NCI-H1930 (cell line): ENCODE measurements at places on chromosomes 3 and 15.

DNA sequence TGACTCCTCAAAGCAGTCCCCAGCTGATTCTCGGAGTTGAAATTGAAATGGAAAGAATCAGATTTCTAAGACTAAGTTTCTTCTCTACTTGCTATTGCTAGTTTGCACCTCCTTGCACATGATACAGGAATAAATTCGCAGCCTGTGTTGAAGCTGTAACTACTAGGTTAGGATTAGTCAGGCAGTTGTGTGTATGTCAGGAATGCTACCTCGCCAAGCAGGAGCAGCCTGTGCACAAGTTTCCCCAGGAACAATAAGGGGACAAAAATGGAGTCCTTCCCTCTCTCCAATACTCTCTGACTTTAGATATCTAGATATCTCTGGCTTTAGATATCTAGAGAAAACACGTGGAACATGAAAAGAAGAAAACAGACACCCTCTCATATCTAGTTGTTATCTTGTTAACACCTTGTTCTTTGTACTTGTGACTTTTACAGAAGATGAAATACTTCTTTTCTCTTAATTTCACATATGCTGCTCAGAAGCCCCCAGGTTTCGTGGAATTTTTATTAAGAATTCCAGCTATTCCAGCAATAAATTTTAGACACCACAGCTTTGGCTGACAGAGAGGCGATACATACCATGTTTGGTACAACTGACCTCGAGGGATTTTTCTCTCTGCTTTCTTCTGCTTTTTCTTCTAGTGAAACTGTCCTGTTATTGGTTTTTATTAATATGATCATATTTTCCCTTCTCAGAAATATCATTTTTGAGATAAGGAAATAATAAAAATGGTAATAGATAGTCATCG lies 56.1 kb upstream of the CMSS1 start:
- no peak for DNase-seq

- no peak for DNase-seq
Measured at GRCh38 chr3:128783774-128784173, 57.8 kb downstream of the RAB7A start.

- DNase-seq: no peak
Measured at GRCh38 chr3:10443272-10444109, 61.9 kb downstream of the ATP2B2 start.

GRCh38 chr3:135895106-135895733 lies 70.3 kb upstream of the PPP2R3A start:
- DNase-seq: peak; percentile 74

GRCh38 chr15:75823860-75824613 lies 19.2 kb upstream of the UBE2Q2 start:
- DNase-seq: no peak

GRCh38 chr3:128060473-128061381 lies 8.5 kb downstream of the SEC61A1 start:
- no peak for DNase-seq

DNA sequence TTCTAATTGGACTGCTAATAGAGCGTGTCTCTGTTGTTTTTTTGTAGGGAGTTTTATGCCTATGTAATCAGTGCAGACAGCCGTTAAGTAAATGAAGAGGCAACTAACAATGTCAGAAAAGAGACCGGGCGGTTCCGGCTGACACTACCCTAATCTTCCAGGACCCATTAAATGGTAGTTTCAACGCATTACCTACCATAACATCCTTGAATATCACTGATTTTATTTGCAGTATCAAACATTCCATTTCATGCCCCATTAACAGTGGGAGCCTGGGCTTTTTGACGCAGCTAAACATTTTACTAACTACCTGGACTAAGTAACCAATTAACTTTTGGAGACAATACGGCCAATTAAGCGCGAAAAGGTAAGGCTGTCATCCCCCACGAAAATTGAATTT lies 832.9 kb upstream of the NR2F2 start:
- no peak for DNase-seq

- DNase-seq: no peak
Measured at GRCh38 chr3:30193625-30194044, 412.8 kb upstream of the TGFBR2 start.

- no peak for DNase-seq
Measured at GRCh38 chr3:3154879-3155610, 24.4 kb downstream of the CRBN start.

- DNase-seq: no peak
Measured at GRCh38 chr3:35643495-35643894, 4.2 kb downstream of the ARPP21 start.

GRCh38 chr15:44194323-44195150 lies 534 bp downstream of the FRMD5 start:
- DNase-seq: no peak

DNA sequence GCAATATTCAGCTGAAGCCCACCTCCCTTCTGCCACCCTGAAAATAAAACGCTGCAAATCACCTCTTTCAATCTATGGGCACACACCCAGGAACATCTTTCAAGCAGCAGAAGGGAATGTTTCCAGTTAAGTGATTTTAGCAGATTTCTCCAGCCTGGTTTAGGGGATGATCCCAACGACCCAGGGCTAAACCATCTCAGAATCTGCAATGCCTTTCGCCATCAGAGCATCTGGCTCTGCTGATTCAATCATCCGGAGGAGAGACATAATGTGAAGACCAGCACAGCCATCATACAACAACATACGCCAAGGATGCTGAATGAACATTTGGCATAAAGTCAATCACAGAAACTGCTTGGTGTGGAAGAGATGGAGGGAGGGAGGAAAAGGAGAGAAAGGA lies 15.5 kb upstream of the LRRN1 start:
- DNase-seq: no peak

- DNase-seq: no peak
Measured at GRCh38 chr3:53773611-53774368, 72.4 kb downstream of the CHDH start.

GRCh38 chr3:168531116-168531515 lies 435.4 kb upstream of the GOLIM4 start:
- DNase-seq: no peak

GRCh38 chr3:33954956-33955355 lies 156.5 kb downstream of the PDCD6IP start:
- DNase-seq: no peak

- DNase-seq: no peak
Measured at GRCh38 chr3:30455840-30456239, 150.6 kb upstream of the TGFBR2 start.

DNA sequence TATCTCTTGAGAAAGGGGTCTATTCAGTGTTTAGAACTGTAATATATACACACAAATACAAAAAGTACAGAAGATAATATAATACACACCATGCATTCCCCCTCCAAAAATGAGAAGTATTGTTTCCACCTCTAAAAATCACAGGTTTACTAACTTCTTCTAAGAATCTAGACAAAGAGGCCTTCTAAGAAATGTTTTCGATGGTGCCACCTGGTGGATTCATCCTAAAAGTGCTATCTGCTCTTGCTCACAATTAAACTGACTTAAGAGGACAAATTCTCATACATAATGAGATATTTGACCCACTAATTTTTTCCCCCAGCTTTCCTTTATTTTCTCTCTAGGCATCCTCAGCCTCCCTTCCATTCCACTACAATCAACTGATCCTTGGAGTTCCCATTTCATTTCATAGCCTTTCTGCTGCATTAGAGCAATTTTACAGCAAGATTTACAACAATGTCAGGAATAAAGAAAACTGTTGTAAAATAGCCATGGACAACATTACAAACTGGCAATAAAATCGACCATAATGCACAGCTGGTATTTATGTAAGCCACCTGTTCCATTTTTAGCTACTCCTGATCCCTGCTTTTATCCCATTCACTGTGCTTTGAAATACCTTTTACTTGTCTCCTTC lies 124.6 kb downstream of the ARRDC4 start:
- peak; percentile 1 for DNase-seq

DNA sequence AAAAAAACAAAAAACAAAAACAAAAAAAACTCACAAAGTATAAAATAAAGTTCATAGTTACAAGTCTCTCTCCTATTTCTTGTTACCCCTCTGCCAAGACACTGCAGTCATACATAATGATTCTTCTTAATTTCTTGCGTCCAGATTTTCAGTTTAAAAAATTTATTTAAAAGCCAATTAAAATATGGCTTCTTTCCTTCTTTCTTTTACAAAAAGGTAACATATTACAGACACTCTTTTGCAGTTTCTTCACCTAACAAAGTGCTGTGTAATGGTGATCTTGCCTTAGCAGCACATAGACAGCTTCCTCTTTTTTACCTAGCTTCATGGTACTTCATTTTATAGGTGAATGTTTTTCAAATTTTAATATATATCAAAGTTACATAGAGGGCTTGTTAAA lies 136.1 kb upstream of the SGO1 start:
- no peak for DNase-seq

GRCh38 chr3:48571938-48572337 lies 8.4 kb upstream of the UCN2 start:
- no peak for DNase-seq

DNA sequence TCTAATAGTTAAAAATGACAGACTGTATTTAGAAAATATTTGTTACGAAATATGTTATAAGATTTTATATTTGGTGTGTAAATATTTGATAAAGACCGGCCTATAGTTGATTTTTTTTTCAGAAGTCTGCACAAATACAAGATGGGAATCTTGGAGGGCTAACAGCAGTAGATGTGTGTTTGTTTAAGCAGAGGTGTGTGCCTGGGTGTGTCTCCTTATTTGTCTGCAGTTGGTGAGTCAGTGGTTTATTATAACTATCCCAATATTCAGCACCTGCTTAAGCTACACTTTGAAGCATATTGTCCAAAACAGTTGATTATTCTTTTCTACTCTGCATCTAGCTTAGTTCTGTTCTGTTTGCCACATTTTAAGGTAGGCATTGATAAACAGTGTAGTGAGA lies 12.4 kb downstream of the GLCE start:
- no peak for DNase-seq

DNA sequence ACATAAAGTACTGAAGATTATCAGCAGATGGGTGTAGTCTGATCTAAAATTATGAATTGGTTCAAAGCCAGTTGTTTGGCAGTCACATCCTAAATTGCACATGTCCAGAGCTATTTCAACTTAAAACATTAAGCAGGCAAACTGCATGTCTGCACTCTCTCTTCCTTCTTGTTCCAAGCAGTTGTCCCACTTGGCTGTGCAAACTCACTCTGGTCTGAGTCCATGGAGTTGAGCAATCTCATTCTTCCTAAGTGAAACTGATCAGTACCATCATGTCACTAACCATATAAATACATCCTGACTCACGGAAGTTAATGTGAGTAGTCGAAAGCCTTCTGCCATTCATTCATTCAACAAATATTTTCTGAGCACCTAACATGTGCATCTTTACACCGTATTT lies 353.0 kb downstream of the ROBO1 start:
- no peak for DNase-seq

- no peak for DNase-seq
Measured at GRCh38 chr15:57502116-57502515, 89.6 kb upstream of the MYZAP start.

DNA sequence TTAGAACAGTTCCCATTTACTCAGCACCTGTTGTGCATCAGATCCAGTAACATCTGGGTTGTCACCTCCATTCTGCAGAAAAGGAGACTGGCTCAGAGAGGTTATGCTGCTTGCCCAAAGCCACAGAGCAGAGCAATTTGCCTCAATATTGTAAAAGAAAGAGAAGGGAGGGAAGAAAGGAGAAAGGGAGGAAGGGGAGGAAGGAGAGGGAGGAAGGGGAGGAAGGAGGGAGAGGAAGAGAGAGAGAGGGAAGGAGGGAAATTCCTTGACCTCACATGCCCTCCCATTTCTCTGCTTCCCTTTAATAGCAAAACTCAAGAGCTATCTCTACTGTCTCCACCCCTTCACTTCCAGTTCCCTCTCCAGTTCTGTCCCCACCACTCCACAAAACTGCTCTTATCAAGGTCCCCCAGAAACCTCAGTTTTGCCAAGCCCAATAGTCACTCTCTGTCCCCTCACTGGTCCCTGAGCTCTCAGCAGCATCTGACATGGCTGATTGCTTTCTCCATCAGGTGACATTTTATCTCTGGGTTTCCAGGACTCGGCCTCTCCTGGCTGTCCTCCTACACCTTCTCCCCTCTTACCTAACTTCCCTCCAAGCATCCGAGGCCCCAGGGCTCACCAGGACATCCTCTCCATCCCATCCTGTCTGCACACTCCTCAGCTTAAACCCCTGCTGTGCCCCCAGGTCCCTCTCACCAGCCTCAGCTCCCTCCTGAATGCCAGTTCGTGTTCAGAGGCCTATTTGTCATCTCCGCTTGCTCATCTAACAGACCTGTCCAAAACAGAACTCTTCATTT lies 104.7 kb upstream of the LINGO1 start:
- DNase-seq: no peak

GRCh38 chr15:30923429-30923828 lies 19.7 kb downstream of the FAN1 start:
- DNase-seq: no peak

DNA sequence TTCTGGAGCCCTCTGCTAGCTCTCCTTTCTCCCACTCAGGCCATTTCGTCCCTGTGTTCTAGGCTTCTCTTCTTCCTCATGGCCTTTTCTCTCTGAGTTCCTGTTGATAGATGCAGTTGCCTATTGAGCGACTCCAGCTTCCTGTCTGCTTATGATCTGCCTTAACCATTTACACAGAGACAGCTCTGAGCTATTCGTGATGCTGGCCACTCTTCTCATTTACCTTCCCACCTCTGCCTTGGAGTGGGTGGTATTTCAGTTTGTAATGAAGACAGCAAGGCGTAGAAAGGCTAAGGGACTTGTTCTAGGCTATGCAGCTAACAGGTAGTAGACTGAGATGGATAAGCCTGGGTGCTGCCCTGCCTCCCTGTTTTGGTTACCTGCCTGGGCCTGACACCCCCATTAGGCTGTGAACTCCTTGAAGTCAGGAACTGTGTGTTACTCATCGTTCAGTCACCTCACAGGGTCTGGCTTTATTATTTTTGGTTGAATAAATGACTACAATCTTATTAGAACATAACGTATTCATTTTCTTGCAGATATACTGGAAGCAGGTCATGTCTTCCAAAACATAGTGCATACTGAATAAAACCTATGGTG lies 12.6 kb upstream of the ZBTB47 start:
- DNase-seq: no peak

GRCh38 chr3:134197681-134198261 lies 52.9 kb downstream of the RYK start:
- DNase-seq: no peak

DNA sequence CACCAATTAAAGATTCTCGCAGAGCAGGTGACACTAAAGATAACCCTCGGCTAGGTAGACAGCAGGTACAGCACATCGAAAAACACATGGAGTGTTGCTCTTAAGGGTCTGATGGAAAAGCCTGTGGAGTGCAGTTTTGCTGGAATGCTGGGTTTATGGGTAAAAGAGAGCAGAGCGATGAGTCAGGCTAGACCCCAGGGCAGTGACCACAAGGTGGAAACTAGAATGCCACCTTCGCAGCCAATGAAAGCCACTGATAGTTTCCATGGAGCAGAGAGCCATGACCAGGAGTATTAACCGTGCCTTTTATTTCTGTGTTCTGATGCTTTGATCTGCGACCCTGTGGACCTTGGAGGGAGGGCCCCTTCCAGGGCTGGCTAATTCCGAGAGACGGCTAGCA lies 149.8 kb downstream of the GABRB3 start:
- DNase-seq: no peak
